ENCODE measurements at places on chromosomes 3 and 15.

GRCh38 chr3:76723366-76723765, 316.5 kb upstream of the ROBO2 start:
- DNase-seq: no peak

GRCh38 chr3:87727783-87728182, 331.0 kb downstream of the CGGBP1 start:
- DNase-seq: no peak

GRCh38 chr3:44712455-44713075, at the start of gene ZNF502:
Gene ZNF502 (plus strand): TSS chr3:44712660. CDS start chr3:44720262, 7,602 bp downstream.
- DNase-seq: peak; percentile 80

GRCh38 chr3:143830786-143831185, 17.5 kb downstream of the SLC9A9 start:
- no peak for DNase-seq

DNA sequence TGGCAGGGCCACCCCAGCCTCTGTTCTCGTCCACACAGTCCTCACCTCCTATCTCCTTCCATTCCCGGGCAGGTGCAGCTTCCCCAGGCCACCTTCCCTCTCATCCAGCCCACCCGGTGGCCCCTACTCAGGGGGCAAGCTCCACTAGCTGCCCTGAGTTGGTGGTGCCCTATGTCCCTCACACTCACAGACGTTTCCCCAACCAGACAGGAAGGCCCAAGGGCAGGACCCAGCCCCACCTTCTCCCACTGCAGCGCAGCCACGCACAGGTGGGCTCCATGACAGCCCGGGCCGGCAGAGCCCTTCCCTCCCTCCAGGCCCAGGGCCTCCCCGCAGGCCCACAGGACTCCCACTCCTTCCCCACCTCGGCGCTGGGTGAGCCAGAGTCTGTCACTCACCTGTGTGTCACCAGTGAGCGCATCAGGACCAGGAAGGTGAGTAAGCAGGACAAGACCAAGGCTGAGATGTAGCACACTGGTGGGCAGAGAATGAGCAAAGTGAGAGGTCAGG, 11.1 kb downstream of the ISLR start:
- no peak for DNase-seq

DNA sequence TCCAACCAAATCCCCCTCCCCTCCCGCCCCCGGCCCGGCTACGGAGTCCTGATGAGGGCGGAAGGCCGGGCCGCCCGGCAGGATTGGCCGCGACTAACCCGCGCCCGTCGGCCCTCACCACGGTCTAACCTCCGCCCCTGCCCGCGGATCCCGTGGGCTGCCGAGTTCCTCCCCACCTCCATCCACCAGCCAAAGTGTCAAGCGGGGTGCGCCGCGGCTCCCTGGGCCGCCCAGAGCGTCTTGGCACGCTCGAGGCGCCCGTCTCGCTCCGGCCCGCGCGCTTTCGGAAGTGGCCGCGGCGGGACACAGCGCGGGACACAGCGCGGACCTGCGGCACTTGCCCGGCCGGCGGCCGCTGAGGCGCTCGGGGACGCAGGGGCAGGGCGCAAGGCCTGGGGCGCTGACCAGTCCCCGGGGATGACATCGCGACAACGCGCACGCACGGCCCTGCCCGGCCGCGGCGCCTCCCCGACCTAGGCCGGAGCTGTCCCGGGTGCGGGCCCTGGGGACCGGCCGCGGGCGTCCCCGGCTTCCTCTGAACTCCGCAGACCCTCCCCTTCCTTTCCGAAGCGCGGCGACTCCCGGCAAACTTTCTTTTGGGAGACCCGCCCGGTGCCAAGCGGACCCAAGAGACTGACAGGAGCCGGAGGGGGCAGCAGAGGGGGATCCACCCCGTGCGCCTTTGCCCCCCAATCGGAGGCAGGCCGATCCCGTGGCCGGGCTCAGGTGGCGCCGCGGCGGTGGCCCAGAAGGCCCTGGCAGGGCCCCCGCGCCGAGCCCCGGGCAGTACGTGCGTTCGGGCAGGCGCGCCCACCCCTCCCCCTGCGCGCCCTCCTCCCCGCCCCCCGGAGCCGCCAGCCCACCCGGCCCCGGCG, 112.8 kb upstream of the ICE2 start:
- DNase-seq: no peak

DNA sequence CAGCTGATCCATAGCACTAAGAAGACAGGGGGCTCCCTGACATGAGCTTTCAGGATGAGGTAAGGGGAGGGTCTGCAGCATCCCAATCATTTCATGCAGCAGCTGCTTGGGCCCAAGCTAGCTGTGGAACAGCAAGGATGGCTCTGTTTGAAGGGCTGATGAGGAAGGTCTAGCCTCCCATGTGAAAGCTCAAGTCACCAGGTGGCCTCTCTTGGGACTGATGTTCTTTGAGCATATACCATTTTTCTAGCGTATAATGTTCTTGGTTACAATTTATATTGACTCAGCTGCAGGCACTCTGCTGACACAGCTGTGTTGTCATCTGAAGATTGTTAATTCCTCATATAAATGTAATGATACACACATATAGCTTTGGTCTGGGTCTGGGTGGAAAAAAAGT, 87.0 kb downstream of the CD200R1L start:
- DNase-seq: no peak

- DNase-seq: no peak
These were observed 323.9 kb upstream of the IGF1R start for GRCh38 chr15:98324341-98324970.

- DNase-seq: peak; percentile 74
These were observed 33.5 kb upstream of the PTPN23 start for GRCh38 chr3:47347217-47347801.

GRCh38 chr15:35852818-35853624, 307.1 kb upstream of the DPH6 start:
- no peak for DNase-seq

DNA sequence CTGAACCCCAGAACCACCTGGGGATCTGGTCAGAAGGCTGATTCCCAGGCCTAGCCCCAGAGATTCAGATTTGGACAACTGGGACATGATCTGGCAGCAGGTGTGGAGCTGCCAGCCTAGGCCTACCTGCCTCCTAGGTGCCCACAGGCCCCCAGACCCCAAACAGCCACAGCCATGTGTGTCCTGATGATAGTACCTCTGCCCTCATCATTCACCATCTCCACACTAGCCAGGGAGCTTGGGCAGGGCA, 34.7 kb downstream of the HMCES start:
- DNase-seq: no peak

DNA sequence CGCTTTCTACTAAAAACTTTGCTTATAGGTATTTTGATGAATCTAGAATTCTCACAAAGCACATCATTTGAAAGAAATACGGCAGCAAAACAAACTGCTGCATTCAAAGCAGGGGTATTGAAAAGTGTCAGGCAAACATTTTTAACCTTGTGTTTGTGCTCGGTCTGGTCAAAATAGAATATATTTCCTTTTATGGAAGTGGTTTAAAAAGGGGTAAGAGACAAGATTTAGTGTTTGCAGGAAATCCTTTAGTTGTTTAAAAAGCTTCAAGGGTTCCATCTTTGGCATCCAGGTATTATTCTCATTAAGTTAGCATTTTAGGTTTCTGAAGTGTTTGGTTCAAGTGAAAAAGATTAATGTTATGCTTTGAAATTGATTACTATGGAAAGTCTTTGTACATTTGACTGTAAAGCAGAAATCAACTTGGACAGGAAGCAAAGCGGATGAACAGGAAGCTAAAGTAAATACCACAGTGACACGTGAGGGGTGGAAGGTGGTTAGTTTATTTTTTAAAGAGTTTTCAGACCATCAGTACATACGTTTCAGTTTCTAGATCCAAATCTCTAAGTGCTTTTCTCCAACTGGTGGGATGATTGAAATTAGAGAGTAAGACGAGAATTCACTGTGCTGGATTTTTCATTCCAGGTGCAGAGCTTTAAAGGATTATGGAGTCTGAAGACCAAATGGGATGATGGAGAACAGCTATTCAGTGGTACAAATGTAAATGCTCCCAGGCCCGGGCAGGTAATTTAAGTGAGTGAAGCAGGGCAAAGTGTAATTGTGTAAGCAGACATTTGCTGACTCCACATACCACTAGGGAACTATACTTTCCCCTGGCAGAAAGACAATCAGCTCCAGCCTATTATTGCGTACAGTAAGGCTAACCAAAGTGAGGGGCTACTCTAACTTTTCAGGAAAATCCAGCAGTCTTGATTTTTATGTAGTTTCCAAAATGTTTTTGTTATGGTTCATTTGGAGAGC, 341.8 kb upstream of the TBL1XR1 start:
- DNase-seq: no peak

DNA sequence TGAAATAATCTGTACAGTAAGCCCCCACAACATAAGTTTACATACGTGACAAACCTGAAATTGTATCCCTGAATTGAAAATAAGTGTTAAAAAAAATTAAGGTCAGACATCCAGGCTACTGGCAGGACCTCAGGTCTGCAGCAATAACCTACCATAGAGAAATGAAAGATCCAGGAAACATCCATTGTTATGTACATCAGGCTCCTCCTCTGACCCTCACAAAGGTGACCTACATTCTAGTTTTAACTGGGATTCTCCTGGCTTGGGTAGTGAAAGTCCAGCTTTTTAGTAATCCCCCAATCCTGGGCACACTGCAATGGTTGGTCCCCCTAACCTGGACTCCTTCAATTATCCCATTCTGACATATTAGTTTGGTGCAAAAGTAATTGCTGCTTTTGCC, 749.6 kb upstream of the LMCD1 start:
- DNase-seq: no peak

DNA sequence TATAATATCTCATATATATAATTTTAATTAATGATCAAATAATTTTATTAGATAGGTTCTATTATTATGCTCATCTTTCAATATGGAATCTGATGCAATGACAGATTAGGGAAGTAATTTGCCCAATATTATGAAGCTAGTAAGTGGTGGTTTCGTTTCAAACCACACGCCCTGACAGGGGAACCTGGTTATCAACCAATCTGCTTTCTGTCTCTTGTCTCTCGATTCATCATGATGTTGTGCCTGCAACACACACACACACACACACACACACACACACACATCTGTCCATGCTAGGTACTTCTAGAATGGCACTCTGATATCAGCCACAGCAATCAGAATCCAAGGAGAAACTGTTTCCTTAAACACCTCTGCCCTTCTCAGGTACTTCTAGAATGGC, 128.4 kb downstream of the ZBBX start:
- no peak for DNase-seq

- peak; percentile 25 for DNase-seq
These were observed 9.3 kb downstream of the COLQ start for GRCh38 chr3:15512166-15512565.

DNA sequence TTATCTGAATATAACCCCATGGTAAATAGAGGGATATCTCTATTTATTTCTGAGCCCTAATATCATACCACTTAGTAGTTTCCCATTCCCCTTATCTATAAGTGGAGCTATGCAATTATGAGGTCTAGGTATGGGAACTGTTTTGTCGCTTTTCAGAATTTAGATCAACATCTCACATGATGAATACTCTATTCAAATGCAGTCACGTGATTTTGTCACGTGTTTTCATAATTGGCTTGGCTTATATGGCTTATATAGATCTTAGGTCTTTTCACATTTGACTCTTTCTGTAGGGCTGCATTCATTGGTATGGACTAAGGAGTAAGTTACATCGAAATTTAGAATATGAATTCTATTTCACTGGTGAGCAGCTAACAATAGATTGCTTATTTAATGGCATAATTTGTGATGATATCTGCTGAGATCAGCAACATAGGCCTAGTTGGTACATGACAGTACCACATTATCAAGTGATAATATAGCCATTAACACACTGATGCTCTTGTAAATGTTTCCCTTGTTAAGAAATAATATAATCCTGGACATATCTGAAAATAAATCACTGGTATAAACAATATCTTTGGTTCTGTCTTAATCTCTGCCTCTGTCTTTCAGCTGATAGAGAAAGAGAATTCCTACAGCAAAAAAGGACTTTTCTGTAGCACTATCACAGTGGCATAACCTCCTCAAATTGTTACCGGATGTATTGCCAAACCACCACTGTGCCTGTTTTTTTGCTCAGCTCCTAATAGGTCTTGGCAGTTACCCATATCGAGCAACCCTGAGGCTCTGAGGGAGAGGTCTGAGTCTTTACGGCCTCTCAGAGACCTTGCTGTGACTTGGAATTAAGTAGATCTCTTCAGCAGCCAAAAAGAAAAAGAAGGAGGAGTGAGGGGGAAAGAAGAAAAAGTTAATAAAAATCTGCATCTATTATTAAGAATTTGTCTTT, 357.1 kb downstream of the ZPLD1 start:
- DNase-seq: no peak

GRCh38 chr3:66362541-66362941, 138.3 kb downstream of the LRIG1 start:
- DNase-seq: peak; percentile 13

GRCh38 chr15:91099995-91100813, at the start of gene SV2B:
Gene SV2B (plus strand): TSS chr15:91100257. CDS start chr15:91226264, 126,007 bp downstream.
- no peak for DNase-seq

GRCh38 chr3:140285380-140285779, 350.4 kb downstream of the CLSTN2 start:
- DNase-seq: no peak

DNA sequence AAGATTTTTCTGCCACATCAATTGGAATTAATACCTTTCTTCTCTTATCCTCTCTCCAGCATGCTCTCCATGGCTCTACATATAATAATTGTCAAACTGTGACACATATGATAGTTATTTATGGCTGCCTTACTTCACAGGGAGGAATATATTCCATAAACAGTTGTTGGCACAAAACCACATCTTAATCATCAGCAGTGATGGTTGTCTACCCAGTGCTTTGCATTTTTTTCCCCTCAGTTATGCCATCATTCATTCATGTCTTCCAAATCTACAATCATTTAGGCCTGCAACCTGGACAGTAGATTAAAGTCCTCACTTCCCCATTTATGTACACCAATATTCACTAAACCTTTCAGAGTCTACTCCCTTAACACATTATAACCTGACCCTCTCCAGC, 107.7 kb downstream of the THRB start:
- DNase-seq: no peak

DNA sequence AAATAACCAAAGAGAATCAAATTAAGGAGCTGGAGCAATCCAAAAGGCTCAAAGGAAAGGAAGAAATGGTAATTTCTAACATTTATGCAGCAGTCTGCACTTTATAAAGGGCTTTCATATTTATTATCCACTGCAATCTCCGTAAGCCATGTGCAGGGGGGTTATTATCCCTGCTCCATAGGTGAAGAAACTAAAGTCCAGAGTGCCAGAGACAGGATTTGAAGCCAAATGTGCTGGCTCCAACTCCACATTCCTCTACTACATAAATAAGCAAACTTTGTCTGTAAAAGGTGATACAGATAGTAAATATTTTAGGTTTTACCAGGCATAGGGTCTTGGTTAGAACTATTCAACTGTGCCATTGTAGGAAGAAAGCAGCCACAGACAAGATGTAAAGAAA, 221.4 kb downstream of the MINAR1 start:
- no peak for DNase-seq

DNA sequence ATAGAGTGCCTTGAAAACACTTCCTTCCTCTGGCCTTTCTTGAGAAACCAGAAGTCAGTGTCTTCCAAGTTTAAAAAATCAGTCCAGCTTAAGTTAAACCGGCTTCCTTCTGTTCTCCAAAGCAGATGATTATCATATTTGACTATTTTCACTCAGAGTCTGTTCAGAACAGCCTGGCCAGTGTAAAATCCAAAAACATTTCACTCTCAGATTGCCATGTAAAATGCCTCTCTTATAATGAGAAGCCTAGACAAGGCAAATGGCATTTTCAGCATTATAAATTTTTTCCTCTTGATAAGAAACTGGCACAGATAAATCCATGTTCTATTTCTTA, 193.5 kb downstream of the TNIK start:
- DNase-seq: no peak

- DNase-seq: no peak
These were observed 57.9 kb downstream of the ARHGAP31 start for GRCh38 chr3:119352034-119352609.

- DNase-seq: no peak
These were observed 63.8 kb downstream of the LMCD1 start for GRCh38 chr3:8565376-8565775.

Data from stromal cell of bone marrow (primary cell).